ENCODE measurements at places on chromosomes 3 and 15. TPM values are rescaled to one million over a fixed set of nuclear protein-coding genes. Genes with fewer than 3 reads are reported as not detected.

GRCh38 chr3:94896994-94897393 lies 834.1 kb downstream of the NSUN3 start:
- H3K27me3 ChIP-seq = no peaks in the 10 kb centered on the region
- no peak overlapping the region for H3K4me3 ChIP-seq
- no peak for DNase-seq
- no peak overlapping the region for H3K27ac ChIP-seq
- H3K36me3 ChIP-seq = no peaks in the 10 kb centered on the region

DNA sequence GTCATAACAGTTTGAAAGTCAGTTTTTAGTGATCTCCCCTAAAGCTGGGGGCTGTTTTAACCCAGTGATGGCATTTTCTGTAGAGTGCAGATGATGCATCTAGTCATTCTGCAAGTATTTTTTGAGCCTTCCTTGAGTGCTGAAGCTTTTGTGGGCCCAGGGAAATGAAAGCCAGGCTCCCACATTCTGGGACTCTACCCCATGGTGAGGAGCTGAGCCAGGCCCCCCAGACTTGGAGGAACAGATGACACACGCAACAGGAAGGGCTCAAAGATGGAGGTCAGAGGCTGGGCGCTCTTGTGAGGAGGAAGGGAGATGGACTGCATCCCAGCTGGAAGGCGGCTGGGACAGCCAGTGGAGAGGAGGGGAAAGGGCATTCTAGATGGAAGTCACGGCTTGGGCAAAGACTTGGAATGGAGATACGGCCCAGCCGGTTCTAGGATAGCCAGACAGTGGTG lies 40.8 kb downstream of the MRAS start:
- no peak overlapping the region for H3K27ac ChIP-seq
- no peaks in the 10 kb centered on the region for H3K36me3 ChIP-seq
- H3K4me3 ChIP-seq = no peak overlapping the region
- H3K4me1 ChIP-seq = peaks cover 26% of the 10 kb centered on the region

- no peak overlapping the region for H3K4me3 ChIP-seq
Measured at GRCh38 chr15:68444336-68444735, 12.4 kb upstream of the ITGA11 start.

GNL3 gene
- total RNA-seq = 39.2 TPM

TGM4 gene
- total RNA-seq = 0.33 TPM

LRRC49 gene
- 16.1 TPM for total RNA-seq

All from thyroid gland (tissue), 4 donors.